HEK293T (cell line): ENCODE measurements at places on chromosomes 4 and X.

DNA sequence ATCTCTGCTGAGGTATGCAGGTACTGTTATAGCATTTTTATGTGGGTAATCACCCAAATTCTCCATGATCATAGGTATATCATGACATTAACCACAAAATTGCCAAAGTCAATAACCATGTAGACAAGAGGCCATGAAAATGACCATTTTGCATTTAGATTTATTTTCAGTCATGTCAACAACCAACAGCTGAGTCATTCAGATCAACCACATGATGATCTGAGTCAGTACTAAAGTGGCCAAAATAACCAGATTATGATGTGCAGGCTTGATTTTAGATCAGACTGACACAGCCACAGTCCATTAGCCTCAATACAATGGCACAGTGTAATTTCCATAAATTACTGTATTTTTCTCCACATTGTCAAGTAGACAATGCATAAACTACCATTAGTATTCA lies 240.5 kb downstream of the GRIA3 start:
- no peak for DNase-seq

- no peak for DNase-seq
These were observed 500.3 kb downstream of the TRIML1 start for GRCh38 chr4:188639479-188640100.

DNA sequence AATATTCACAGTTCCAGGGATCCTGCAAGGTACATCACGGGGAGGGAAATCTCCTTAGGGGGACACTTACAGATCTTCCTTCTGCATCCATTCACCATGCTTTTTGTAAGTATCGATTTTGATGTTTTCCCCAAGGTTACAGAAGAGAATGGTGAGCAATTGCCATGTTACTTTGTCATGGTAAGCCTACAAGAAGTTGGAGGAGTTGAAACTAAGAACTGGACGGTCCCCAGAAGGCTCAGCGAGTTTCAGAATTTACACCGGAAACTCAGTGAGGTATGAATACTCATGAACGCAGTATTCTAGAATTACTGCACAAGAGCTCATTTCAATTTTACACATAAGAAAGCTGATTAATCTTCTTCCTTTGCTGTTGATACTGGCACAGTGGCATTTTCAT lies 53.9 kb downstream of the LRP2BP start:
- DNase-seq, result no peak

DNA sequence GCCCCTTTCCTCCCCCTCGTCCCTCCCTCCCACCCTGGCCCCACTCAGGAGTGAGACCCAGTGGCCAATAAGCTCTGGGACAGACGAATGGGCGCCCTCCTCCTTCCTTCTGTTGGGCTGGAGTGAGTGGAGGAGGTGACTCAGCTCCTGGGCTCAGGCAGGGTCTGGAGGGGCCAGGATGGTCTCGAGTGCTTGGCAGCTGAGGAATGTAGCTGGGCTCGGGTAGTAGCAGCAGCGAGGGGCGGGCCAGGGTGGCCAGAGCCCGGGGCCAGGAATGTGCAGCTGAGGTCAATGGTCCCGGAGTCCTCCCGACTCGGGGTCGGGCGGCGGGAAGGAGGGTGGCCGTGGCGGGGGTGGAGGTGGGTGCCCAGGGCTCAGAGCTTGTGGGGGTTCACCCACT lies 15.0 kb downstream of the G6PD start:
- DNase-seq, result no peak

- no peak for DNase-seq
These were observed 205.8 kb upstream of the MAMLD1 start for GRCh38 chrX:150157291-150157690.

DNA sequence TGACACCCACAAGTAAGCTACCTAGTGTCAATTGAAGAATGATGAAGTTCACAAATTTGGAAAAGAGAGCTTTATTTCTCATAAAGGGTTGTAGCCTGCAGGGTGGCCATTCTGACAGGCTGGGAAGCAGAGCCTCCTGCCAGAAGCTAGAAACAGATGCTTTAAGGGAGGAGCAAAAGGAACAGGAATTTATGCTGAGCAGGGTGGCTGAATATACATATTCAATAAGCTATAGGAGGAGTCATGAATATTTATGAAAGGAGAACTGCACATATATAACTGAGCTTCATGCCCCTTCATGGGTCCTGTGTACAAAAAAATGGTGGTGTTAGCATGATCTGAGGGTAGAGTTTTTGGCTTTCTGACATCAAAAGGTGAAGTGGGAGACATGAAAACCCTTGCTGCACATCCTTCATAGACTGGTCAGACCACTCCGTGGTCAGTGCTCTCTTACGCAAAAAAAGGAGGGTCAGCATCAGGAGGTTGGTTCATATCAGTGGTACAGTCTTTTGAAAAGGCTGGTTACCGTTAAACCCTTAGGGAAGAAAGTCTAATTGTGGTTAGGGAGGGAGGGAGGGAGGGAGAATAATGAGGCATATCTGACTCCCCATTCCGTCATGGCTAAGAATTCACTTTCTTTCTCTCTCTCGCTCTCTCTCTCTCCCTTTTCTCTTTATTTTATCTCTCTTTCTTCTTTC lies 121.4 kb downstream of the LUZP4 start:
- no peak for DNase-seq

- no peak for DNase-seq
These were observed 15.3 kb downstream of the MID2 start for GRCh38 chrX:107840971-107841370.

DNA sequence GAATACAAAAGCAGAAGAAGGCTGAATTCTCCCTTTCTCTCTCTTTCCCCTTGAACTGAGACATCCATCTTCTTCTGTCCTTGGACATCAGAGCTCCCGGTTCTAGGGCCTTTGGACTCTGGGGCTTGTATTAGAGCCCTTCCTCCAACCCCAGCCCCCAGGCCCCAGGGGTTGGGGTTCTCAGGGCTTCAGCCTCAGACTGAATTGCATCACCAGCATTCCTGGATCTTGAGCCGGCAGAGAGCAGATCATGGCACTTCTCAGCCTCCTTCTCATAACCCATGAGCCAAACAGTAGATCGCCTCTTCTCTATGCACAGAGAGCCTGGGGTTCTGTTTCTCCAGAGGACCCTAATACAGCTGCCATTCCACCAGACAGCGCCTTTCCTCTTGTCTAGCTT lies 25.3 kb upstream of the CLDN24 start:
- DNase-seq, result no peak

DNA sequence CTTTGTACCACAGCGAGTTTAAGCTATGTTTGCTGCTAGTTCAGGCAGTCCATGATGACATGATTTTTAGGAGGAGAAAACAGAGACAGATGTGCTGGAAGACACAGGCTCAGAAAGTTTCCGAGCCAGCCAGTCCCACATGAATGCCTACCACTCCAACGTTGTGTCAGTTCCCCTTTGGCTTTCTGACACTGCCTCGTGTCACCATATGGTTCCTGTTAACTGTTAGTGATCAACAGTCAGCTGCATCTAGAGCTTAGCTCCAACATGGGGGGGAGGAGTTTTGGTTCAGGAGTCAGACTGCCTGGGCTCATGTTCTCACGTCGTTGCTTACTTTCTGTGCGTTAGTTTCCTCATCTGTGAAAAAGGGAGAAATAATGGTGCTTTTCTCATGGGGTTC lies 343.7 kb downstream of the MID1IP1 start:
- DNase-seq, result no peak

DNA sequence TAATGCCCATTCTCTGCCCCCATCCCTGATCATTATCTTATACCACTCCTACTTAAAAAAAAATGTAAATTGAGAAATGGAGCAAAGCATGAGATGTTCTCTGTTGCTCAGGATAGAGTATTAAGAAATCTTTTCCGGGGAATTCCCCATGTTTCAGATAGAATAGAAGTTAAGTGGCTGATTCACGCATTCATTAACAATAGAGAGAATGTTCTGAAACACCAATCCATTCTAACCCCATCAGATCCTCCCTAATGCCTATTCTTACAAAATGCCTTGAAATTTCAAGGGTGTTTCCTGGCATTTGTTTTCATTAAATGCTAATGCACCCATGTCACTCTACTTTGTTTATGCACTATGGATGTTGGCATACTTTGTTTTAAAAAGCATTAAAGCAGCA lies 101.1 kb downstream of the AREG start:
- DNase-seq, result no peak

DNA sequence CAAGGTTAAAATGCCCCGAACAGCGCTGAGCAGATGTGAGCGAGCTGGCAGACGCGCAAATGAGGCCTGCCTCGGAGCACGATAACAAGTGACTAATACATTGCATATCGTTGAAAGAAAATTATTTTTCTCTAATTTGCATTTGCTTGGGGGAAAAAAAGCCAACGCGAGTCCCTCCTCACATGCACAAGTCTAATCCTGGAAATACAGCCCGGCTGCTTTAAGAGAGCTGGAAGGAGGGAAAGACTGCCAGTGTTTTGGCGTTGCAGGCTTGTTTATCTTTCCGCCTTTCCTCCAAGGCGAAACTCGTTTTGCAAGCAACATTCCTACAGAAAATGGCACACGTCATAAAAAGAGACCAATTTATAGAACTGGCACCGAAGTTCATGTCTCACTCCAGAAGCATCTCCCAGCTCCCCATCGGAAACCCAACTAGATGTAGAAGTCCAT lies 12.6 kb downstream of the BCOR start:
- no peak for DNase-seq

DNA sequence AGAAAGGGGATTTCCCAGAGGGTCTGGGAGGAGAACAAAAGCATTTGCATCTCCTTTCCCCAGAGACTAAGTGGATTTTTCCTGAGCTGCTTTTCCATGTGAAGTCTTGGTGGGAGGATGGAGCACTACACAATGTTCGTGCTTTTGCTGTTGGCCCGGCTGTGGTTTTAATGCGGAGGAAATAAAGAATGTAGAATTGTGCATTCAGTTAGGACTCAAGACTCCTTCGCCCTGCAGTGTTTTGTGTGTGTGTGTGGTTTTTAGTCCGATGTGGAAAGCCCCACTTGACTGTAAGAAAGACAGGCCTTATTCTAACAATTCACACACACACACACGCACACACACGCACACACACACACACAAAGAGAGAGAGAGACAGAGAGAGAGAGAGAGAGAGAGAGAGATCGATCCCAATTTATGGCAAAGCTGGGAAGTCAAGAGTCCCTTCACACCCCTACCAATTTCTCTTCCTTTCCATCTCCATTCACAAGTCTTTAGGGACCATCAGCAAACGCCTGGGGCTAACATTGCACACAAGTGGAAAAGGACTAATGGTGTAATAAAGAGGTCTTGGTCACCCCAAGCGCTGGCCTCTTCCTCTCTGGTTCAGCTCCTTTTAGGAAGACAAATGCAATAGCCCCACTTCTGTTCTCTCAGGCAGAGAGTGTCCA lies 44.2 kb downstream of the CLDN34 start:
- no peak for DNase-seq

- no peak for DNase-seq
These were observed 505 bp upstream of the PKD2 start for GRCh38 chr4:88006956-88007303.

DNA sequence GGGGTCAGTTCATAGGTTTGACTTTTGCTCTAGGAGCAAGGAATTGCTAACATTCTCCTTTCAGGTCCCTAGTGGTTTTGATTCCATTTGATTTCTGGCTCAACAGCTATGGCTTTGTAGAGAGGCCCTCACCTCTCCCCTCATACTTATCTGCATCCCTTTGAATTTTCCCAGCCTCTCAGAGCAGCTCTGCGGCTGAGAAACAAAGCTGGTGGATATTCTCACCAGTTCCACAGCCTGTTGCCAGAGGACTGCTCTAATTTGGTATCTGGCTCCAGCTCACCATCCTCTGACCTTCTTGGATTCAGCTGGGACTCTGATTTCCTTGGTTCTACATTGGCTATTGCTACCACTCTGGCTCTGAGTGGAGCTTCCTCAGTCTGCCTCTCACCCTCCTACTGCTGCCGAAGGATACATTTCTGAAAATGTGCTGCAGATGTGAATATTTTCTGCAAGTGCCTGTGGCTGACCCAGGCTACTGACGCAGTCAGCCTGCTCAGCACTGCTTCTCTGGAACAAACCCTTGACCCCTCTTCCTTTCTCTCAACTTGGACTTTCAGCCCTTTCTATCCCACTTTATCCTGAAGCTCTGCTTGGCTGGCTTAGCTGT lies 110.9 kb upstream of the ENPEP start:
- no peak for DNase-seq

DNA sequence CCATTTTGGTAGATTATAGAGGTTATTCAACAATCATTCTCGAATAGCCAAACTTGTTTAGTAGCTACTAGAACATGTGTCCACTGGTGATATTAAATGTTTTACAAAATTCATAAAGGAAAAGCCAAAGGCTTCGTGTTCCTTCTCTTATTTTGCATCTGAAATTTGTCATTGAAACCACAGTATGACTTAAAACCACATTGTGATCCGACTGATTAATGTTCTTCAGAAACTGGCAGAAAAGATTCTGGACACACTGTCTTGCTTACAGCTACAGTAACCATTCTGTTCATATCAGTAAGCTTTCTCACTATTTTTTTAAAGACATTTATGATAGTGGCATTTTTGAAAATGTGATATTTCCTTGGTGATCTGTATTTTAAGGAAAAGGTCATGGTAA lies 2.6 kb upstream of the SMARCA1 start:
- DNase-seq, result no peak

DNA sequence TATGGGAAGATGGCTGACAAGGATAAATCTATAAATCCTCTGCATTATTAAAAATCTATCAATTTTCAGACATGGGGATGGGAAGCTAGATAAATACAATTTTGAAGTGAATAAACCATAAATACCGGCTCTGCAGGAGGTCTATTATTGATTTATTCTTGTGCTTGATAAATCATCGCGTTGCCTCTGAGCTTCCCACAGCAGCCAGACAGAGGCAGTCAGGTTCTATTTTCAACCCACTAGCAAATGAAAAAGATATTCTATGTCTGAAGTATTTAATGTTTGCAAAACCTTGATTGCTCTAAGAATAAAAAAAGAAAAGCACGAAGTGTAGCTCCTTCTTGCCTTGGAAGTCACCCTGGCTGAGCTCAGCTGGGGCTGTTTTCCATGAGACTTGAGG lies 216.2 kb downstream of the DHRSX start:
- no peak for DNase-seq

DNA sequence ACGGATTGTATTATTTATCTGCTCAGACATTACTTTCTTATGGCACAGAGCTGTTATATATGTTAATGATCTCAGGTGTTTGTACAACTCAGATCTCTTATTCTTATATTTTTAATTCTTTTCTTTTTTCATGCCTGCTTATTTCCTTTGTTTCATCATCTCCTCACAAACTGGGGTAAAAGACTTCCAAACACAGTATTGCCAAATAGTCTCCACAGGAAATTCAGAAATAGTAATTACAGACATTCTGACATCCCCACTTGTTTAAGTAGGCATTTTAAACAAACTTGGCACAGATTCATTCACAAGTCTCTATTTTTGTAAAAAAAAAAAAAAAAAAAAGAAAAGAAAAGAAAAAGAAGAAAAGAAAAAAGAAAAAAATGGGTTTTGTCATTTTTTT lies 129.7 kb upstream of the USP38 start:
- no peak for DNase-seq

- DNase-seq, result no peak
These were observed 27.5 kb upstream of the PLCXD1 start for GRCh38 chrX:253451-254297.

GRCh38 chr4:122896270-122896669 lies 26.1 kb downstream of the NUDT6 start:
- no peak for DNase-seq

DNA sequence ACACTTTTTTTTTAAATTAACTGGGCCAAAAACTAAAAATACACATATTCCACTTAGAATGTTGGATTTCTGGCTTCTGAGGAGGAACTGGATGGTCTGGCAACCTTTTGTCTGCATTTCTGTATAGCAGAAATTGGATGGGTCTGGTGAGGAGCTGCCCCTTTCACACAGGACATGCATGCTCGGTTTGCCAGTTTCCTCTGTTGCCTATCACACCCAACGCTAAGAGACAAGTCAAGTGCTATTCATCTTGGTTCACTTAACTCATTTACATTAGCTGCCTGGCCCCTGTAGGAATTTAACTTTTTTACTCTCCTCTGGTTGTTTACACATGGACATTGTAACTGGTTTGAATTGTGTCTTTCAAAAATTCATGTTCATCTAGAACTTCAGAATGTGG lies 195.7 kb downstream of the PACRGL start:
- no peak for DNase-seq
